ENCODE measurements at places on chromosomes 3 and 15.

DNA sequence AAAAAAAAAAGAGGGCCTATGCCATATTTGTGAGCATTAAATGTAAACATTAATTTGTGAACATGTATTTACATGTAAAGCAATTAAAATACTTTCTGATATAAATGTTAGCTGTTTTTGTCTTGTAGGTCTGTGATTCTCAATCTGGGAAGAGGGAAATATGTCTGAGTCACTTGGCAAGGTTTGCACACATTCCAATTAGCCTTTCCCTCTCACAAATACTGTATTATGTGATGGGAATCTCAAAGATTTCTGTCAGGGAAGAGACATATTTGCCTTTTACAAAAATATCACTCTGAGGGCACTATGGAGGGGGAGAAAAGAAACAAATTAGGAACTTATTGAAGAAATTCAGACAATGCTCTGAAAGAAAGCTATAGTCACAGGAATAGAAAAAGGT lies 483.6 kb downstream of the GBE1 start:
- peak; percentile 36 for DNase-seq

- DNase-seq: no peak
Observed at GRCh38 chr3:112889357-112889756, 42.7 kb upstream of the CD200R1L start.

- DNase-seq: no peak
Observed at GRCh38 chr15:63490345-63491034, 13.9 kb upstream of the USP3 start.

DNA sequence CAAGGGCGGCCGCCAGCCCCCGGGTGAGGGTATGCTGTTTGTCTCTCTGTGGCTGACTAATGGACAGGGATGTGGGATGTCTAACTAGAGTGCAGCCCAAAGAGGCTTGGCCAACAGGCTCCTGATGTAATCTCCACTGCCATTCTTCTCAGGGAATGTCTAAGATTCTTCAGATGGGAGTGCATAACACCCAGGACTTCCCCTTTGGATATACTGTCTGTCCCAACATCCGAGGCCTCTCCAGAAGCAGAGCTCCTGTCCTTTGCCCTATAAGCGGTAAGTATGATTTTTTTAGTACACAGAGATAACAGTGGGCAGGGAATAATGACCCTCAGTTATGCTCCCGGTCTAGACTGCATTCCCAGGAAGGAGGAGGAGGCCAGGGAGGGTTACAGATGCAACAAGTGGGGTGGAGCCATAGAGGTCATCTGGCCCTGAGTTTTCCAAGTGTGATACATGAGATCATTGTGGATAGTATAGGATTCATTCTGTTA lies 62.5 kb upstream of the SLCO2A1 start:
- peak; percentile 92 for DNase-seq

DNA sequence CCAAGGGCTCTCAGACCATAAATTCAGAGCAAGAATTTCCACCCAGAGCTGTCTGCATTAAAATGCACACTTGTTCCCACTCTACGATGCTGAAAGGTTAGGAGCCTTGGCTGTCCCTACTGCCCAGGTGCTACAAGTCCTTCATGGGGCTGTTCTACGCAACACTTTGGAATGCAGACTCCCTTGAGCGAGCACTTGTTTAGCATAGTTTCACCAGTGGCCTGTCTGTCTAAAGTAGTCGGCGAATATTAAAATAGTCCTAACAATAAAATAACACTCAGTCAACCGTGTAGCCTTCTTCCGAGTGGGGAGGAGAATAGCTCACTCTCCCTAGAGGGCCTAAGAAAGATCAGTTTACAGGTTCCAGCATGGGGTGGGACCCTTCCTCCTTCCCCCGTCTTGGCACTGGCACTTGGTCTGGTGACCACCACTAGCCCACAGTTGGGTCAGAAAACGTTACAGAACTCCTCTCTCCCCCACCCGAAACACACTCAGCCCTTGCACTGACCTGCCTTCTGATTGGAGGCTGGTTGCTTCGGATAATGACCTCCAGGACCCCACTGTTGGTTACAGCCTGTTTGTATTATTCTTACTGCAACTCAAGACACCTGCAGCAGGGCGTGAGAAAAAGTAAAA lies at the start of gene CLDN16:
CLDN16 (plus strand) TSS at position 586 of the 636 bp plus-strand sequence. CDS start 167 bp downstream, outside the sequence.
- no peak for DNase-seq

DNA sequence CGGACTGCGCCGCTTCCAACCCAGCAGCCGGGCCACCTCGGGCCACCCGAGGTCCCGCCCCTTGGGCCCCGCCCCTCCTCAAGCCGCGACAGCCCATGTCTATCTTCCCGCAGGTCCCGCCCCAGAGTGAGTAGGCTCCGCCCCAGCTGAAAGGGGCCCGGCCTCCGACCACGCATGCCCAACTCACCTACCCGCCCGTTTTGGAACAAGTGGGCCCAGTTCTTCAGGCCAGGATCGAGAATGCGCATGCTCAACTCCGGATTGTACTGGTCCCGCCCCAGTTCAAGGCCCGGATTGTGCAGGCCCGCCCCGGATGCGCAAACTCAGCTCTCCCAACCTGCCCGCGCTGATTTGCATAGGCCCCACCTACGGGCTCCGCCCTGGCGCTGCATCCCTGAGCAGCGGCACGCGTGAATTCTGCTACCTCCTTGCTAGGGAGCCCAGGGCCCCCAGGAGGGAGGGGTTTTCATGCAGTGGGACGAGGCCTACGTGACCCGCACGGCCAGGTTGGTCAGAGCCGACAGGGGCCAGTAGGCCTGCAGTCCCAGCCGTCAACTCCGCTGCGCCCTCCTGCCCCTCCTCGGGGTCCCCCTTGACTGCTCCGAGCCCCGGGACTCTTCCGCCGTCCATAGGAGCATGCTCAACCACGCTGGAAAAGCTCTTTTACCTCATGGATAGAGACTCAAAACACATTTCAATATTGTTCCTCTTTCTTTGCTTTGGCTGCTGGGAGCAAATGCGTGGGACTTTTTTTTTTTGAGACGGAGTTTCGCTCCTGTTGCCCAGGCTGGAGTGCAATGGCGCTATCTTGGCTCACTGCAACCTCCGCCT lies at the start of gene PFKFB4:
PFKFB4 (minus strand) TSS at position 8 of the 831 bp plus-strand sequence. CDS start 26 bp downstream, outside the sequence.
- DNase-seq: peak; percentile 96

DNA sequence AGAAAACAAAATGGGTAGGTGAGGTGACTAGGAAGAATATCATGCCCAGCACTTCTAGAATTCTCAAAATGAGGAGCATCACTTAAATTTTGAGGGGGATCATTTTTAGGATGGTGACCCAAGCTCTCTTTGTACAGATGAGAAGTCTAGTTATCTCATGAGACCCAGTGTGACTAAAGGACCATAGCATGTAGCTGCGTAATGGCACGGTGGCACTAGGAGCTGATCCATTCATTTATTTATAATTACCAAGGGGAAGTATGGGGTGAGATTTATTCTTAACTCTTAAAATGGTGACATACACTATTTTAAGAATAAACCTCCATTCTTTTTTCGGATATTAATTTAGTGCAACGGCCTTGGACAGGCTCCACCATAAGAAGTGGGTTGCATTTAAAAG lies 8.3 kb downstream of the IQGAP1 start:
- DNase-seq: no peak

DNA sequence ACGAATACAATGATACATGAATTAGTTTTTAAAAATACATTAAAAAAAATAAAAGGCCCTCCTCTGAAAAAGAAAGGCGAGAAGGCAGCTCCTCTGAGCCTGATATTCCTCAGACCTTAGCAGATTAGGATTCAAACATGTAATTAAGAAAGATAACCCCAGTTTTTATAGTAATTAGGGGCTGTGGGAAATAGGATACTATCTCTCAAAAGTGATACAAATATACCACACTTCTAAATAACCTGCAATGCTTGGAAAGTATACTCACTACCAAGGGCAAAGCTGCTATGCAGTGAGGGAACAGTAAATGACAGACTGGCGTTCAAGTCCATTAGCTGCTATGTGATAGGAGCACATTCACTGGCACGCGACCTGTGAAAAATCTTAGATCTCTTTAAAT lies 445.1 kb downstream of the FOXP1 start:
- DNase-seq: no peak

DNA sequence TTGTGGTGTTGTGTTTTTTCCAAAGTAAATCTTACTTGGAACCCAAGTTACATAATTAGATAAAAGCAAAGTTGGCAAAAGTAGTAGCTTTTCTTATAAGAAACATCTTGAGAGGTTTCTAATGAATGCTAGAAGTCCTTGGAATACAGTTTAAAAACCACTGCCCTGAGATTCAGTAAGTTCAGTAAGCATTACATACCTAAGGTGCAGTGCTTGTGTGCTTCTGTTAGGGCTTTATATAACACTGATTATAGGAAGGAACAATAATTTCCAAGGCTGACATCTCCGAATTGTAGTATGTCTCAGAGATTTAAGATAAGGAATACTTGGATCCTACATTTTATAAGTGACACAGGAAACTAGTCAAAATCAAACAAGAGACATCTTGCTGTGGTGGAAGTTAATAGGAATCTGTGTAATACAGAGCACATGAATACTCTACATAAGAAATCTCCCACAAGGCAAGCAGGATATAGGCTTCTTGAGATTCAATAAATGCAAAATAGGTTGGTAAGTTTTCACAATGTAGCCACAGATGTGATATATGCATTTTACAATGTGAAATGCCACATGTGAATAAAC lies 268.2 kb downstream of the LSAMP start:
- DNase-seq: no peak

- no peak for DNase-seq
Observed at GRCh38 chr15:70164910-70165715, 67.4 kb upstream of the TLE3 start.

GRCh38 chr15:90221246-90221900 lies 12.4 kb downstream of the CIB1 start:
- DNase-seq: peak; percentile 63

GRCh38 chr3:168878655-168879054 lies 782.9 kb upstream of the GOLIM4 start:
- DNase-seq: no peak

- DNase-seq: no peak
Observed at GRCh38 chr3:34238407-34238806, 440.0 kb downstream of the PDCD6IP start.

- DNase-seq: no peak
Observed at GRCh38 chr3:15360788-15361493, 28.6 kb upstream of the SH3BP5 start.

- no peak for DNase-seq
Observed at GRCh38 chr3:25683882-25684281, 19.2 kb upstream of the TOP2B start.

- no peak for DNase-seq
Observed at GRCh38 chr3:115301364-115301860, 154.3 kb upstream of the ZBTB20 start.

- DNase-seq: peak; percentile 100
Observed at GRCh38 chr15:70494852-70495571, 268.3 kb downstream of the UACA start.

- DNase-seq: peak; percentile 95
Observed at GRCh38 chr3:20574746-20575145, 388.7 kb upstream of the SGO1 start.

GRCh38 chr15:67109141-67110034 lies 44.0 kb downstream of the SMAD3 start:
- peak; percentile 99 for DNase-seq

DNA sequence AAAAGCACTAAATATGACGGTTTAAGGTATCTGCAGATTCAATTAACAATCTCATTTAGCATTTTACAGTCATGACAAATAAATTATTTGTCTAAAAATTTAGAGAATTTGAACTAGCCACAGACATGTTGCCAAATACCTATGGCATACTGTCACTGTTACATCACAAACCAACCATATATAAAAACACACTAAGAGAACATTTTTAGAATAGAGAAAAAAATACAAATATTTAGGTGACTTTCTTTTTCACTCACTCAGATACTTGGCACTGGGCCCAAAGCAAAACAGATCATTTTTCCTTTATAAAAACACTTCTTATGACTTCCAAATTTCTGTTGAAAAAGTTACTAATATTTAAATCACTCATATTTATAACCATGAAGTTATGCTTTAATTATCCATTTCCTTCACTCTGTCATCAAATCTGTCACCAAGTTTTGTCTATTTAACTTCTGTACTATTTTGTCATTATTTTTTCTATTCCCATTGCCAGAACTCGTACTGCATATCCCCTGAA lies 644.7 kb downstream of the OTOL1 start:
- DNase-seq: peak; percentile 12

DNA sequence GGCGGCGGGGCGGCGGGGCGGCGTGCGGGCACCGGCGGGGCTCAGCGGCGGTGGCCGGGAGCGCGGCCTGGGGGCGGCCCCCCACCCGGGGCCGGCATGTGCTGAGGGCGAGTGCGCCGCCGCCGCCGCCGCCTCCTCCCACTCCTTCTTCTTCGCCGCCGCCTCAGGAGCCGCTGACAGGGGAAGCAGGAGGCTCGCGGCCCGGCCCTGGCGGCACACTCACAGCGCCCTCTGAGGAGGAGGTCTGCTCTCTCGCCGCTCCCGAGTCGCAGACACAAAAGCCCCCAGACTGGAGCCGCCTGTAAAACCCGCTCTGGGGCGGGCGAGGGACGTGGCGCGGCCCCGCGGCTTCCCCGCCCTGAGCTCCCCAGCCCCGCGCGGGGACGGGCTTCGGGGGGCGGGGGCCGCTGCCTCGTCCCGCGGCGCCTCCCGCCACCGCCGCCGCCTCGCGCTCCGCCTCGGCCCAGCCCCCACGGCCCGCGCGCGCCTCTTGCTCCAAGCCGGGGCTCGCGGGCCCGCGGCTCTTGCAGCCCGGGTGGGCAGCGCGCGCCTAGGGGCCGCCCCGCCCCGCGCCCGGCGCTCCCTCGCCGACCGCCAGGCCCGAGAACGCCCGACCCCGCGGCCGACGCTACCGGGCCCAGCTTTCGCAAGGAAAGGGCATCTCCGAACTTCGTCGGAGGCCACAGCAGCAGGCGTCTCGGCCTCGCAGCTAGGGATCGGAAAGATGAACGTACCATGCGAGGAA lies at the start of gene PYGO1:
PYGO1 (minus strand) TSS at position 276 of the 745 bp plus-strand sequence. CDS start 462 bp downstream, outside the sequence.
- DNase-seq: peak; percentile 39

- peak; percentile 36 for DNase-seq
Observed at GRCh38 chr3:148106062-148106461, 591.6 kb upstream of the AGTR1 start.

- no peak for DNase-seq
Observed at GRCh38 chr3:16905704-16906103, 20.9 kb downstream of the PLCL2 start.

DNA sequence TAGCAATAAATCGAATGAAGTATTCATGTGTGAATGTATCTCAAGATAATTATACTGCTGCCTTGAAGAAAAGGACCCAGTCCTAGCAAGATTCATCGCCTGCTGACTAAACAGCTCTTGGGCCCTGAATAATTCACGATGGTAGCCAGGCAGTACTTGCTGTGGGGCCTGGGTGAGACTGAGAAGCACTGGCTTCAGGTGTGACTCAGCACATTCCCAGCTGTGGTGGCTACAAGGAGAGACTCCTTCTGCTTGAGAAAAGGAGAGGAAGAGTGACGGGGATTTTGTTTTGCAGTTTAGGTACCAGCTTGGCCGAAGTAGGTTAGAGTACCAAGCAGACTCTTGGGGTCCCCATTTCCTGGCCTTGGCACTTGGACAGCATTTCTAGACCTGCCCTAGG lies 47.6 kb upstream of the CD200R1L start:
- peak; percentile 53 for DNase-seq

Data from NCI-H226 (cell line).